ENCODE measurements at places on chromosomes 1 and 21.

DNA sequence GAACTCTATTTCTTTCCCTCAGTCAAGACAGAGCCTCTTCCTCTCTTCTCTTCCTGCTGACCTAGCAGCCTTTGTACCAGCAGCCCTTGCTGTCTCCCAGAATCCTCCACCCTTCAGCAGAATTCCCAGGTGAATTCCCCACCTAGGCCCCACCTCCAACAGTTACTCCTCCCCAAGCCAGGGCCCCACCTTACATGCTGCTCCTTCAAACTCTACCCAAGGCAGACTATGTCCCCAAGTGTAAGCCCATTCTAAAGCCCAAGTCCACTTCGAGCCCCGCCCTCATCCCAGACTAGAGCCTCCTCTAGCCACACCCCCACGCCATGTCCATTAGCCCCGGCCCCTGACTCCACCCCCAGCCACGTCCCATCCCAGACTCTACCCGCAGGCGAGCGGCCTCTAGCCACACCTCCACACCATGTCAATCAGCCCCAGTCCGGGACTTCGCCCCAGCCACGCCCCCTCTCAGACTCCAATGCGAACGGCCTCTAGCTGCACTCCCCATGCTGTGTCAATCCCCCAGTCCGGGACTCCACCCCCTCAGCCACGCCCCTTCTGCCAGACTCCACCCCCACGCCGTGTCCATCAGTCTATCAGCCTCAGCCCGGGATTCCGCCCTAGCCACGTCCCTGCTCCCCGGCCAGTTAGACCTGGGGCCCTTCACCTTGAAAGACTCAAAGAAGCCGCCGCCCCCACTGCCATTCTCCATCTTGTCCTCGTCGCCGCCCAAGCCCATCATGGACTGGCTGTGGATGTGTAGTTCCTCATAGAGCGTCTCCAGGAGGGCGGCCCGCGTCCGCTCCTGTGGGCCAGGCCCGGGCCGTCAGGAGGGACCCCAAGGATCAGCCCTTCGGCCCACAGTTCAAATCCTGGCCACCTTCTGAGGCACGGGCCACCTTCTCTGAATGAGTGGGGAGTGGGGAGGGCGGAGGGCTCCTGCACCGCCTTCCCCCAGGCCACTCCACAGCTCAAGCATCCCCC lies 61.3 kb downstream of the RAP1GAP start:
- no peaks in the 10 kb centered on the region for H3K27me3 ChIP-seq
- peaks cover 10% of the 10 kb centered on the region for H3K4me1 ChIP-seq
- H3K27ac ChIP-seq, result no peak overlapping the region
- DNase-seq, result peak; percentile 100

GRCh38 chr1:221078260-221078965 lies 199.2 kb downstream of the HLX start:
- no peaks in the 10 kb centered on the region for H3K4me1 ChIP-seq
- no peaks in the 10 kb centered on the region for H3K27me3 ChIP-seq
- no peak overlapping the region for H3K27ac ChIP-seq
- DNase-seq, result no peak
- no peak overlapping the region for H3K4me3 ChIP-seq

DNA sequence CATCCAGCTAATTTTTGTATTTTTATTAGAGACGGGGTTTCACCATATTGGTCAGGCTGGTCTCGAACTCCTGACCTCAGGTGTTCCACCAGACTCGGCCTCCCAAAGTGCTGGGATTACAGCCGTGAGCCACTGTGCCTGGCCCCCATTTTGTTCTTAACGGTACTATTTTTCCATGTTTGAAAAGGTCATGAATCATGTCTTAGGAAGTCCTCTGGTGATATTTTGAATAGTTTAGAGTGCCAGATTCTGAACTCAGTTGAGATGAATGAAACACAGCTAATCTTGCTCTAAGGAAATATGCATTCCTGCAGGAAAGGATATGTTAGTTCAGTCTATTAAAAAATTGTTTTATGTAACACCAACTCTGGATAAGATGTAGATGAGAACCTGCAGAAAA lies 62.6 kb upstream of the ATP2B4 start:
- H3K27me3 ChIP-seq, result no peaks in the 10 kb centered on the region
- no peaks in the 10 kb centered on the region for H3K36me3 ChIP-seq
- H3K27ac ChIP-seq, result no peak overlapping the region
- H3K4me1 ChIP-seq, result no peaks in the 10 kb centered on the region

DNA sequence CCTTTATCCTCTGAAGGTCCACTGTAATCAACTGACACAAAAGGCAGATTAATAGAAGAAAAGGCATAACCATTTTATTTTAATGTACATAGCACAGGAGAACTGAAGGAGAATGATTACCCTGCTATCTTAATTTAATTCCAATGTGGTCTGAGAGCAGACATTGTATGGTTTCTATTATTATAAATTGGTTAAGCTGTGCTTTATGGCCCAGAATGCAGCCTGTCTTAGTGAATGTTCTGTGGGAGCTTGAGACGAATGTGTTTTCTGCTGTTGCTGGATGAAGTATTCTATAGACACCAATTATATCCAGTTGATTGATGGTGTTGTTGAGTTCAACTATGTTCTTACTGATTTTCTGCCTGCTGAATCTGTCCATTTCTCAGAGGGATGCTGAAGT lies 25.0 kb upstream of the SLC2A1 start:
- no peak overlapping the region for H3K27ac ChIP-seq
- no peaks in the 10 kb centered on the region for H3K36me3 ChIP-seq
- peaks cover 21% of the 10 kb centered on the region for H3K4me1 ChIP-seq
- DNase-seq, result no peak

DNA sequence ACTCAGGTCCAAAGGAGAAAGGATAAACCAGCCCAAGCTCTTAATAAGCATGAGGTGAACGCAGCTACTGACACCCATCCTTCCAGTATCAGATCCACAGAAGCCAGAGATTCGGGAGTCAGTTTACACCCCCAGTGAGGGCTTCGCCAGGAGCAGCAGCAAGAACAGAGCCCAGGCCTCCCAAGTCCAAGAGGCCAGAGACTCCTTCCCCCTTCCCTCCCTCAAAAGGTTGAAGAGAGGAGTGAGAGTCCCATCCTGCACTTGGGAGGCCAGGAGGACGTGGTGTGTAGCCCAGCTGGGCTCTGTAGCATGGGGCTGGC lies 72.8 kb downstream of the MRPL37 start:
- peak; percentile 77 for DNase-seq
- H3K4me3 ChIP-seq, result no peak overlapping the region
- H3K4me1 ChIP-seq, result peaks cover 22% of the 10 kb centered on the region
- no peak overlapping the region for H3K27ac ChIP-seq

DNA sequence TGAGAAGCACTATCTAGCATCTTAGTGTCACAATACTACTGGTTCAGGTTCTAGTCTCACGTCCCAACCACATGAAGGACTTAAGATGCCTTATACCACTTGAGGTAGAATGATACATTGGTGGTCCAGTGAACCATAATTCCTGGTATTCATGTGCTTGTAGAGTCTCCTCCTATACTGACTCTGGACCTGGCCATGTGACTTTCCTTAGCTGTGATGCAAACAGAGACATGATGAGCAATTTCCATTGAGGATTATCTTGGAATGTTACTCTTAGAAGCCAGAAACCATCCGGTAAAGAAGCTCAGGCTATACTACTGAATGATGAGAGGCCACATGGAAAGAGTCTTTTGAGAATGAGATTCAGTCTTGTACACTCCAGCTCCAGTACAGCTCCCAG lies 105.7 kb downstream of the NME7 start:
- H3K27ac ChIP-seq, result no peak overlapping the region
- H3K36me3 ChIP-seq, result no peaks in the 10 kb centered on the region
- no peaks in the 10 kb centered on the region for H3K27me3 ChIP-seq
- no peak overlapping the region for H3K4me3 ChIP-seq
- H3K4me1 ChIP-seq, result no peaks in the 10 kb centered on the region

- H3K4me3 ChIP-seq, result no peak overlapping the region
- no peaks in the 10 kb centered on the region for H3K36me3 ChIP-seq
- no peaks in the 10 kb centered on the region for H3K4me1 ChIP-seq
- H3K27me3 ChIP-seq, result no peaks in the 10 kb centered on the region
These were observed 21.9 kb downstream of the FAM20B start for GRCh38 chr1:179047636-179047997.

DNA sequence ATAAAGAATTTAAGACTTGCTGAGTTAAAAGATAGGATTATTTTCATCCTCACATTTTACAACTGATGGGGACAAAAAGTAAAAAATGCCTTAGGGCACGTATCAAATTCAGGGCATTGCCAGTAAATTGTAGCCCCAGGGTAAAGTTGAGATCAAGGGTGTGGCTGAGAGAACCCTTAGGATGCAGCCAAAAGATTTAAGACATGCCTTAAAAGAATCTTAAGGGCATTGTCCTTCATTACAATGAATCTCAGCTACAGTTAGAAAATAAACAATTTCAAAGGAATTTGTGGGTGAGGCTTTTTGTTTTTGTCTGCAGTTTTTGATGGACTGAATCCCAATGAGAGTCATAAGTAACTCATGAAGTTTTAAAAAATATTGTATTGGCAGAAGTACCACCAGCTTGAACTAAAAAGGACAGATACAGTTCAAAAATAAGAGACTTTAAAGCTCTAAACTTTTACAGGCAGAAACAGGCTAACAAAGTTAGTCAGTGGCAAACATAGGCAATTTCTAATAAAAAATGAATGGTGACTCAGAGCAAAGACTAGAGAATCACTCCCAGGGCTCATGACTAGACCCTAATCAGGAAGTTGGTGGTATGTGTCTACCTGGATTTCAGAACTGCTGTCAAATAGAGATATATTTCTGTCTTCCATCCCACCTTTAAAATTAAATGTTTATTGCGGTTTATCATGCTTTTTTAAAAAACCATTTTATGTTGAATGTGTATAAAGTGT lies 165.1 kb upstream of the SNX7 start:
- H3K36me3 ChIP-seq, result no peaks in the 10 kb centered on the region
- no peak for DNase-seq
- H3K27me3 ChIP-seq, result no peaks in the 10 kb centered on the region

DNA sequence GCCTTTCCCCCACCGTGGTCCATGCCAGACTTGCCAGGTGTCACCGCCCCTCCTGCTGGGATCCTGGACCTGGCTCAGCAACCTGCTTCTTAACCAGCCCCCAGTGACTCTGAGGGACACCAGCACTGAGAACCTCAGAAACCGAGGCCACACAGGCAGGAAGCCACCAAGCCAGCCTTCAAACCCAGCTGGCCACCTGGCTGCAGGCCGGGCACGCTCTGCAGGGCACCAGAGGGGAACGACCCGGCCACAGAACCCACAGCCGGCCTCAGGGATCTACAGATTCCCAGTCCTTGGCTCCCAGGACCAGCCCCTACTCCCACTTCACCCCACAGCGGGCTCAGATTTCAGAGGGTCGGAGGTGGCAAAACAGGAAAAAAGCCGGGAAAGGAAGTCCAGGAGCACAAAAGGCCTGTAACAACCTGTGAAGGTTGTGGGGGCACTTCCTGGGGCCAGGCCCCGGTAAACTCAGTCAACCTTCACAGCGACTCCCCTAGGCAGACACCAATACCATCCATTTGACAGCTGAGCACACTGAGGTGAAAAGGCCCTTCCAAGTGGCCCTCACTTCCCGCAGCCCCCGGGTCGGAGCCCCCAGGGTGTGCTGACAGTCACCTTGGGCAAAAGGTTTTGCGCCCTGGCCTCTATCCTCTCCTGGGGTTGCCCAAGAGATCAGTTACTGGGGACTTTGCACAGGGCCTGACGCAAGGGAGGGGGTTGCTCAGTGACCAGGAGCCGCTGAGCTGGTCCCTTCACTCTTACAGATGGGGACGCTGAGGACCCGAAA lies 14.1 kb downstream of the RUNX3 start:
- no peak overlapping the region for H3K4me3 ChIP-seq
- H3K4me1 ChIP-seq, result no peaks in the 10 kb centered on the region
- no peaks in the 10 kb centered on the region for H3K36me3 ChIP-seq
- DNase-seq, result no peak
- H3K27ac ChIP-seq, result no peak overlapping the region

GRCh38 chr21:36909901-36910561 lies 56.4 kb downstream of the HLCS start:
- no peaks in the 10 kb centered on the region for H3K27me3 ChIP-seq
- H3K36me3 ChIP-seq, result peaks cover 1% of the 10 kb centered on the region
- no peak overlapping the region for H3K4me3 ChIP-seq

DNA sequence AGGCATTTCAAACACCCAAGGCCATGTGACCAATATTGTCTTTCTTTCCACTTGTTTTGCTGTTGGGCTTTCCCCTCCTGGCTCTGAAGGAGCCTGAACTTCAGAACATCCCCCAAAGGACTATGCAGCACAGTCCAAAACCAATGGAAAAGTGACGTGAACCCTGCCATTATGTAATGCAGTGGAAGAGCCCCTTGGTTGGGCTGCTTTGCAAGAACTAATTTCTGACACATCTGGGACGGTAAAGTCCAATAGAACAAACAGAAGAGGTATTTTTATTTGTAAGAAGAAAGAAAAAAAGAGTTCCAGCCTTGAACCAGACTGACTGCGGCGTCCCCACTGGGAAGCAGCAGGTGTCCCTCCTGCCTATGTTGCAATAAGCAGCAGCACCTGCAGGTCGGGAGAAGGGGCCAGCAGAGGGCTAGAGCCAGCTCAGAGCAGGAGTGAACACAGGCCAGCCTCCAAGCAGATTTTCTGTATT lies 116.7 kb downstream of the CDC7 start:
- no peak overlapping the region for H3K27ac ChIP-seq
- DNase-seq, result peak; percentile 72
- peaks cover 1% of the 10 kb centered on the region for H3K4me1 ChIP-seq
- no peak overlapping the region for H3K4me3 ChIP-seq

DNA sequence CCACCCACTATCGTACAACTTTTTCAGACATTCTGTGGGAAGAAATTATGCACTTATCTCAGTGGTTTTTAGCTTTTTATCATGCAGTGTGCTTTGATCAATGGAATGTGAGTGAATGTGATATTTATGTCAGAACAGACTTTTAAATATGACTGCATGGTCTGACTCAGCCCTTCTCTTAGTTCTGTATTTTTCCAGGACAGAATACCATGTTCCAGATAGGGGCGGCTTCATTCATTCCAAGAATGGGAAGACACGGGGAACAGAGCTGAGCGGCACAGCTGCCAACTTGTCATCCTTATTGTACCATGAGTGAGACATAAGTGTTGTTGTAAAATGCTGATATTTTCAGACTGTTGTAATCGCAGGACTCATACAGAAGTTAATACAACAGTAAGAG lies 214.6 kb upstream of the NCAM2 start:
- no peaks in the 10 kb centered on the region for H3K36me3 ChIP-seq
- no peak overlapping the region for H3K27ac ChIP-seq
- no peak for DNase-seq
- H3K4me3 ChIP-seq, result no peak overlapping the region

GRCh38 chr1:44170281-44170823 lies 28.9 kb upstream of the KLF18 start:
- H3K36me3 ChIP-seq, result no peaks in the 10 kb centered on the region
- H3K4me3 ChIP-seq, result no peak overlapping the region
- peak; percentile 7 for DNase-seq
- no peaks in the 10 kb centered on the region for H3K4me1 ChIP-seq
- H3K27me3 ChIP-seq, result no peaks in the 10 kb centered on the region
- no peak overlapping the region for H3K27ac ChIP-seq

GRCh38 chr21:36825658-36826057 lies 126.7 kb downstream of the SIM2 start:
- DNase-seq, result no peak
- no peaks in the 10 kb centered on the region for H3K36me3 ChIP-seq
- H3K27ac ChIP-seq, result no peak overlapping the region
- H3K4me3 ChIP-seq, result no peak overlapping the region
- no peaks in the 10 kb centered on the region for H3K4me1 ChIP-seq
- H3K27me3 ChIP-seq, result no peaks in the 10 kb centered on the region

Measured in mesendoderm (in vitro differentiated cells).